DMS 273 treated with DMSO at 0.1 percent for 48 hours (cell line): ENCODE measurements at places on chromosomes 1 and 21.

- no peak for DNase-seq
Observed at GRCh38 chr21:45470773-45471524, 66.0 kb downstream of the COL18A1 start.

GRCh38 chr21:45469273-45470086 is 64.5 kb downstream of the COL18A1 start:
- DNase-seq: no peak

- no peak for DNase-seq
Observed at GRCh38 chr1:77975907-77976306, 3.0 kb downstream of the FUBP1 start.

DNA sequence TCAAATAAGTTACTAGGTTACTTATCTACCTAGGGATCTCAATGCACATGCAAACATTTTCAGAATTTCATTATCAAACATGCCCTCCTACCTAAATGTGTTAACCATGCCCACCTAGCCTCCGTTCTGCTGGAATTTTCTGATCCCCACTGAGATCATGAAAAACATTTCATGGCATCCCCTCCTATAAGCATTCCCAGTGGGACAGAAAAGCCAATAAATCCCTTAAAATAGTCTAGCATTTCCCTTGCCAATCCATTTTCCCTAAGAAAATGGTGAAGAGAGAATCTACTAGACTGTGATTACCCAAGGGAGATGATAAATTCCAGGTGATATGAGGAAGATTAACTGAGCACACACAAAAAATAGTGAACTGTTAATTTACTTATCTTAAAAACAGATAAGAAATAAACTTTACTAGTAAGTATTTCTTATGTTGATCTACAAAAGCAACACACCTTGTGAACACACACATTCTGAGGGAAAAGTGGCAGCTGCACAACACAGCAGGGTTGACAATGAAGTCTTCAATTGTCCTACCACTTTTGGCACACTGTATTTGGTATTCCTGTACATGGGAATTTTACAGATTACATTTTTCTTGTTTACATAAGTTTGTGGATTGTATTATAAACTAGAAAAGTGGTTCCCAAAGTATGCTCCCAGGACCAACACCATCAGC is 49.6 kb downstream of the ARID4B start:
- DNase-seq: no peak

DNA sequence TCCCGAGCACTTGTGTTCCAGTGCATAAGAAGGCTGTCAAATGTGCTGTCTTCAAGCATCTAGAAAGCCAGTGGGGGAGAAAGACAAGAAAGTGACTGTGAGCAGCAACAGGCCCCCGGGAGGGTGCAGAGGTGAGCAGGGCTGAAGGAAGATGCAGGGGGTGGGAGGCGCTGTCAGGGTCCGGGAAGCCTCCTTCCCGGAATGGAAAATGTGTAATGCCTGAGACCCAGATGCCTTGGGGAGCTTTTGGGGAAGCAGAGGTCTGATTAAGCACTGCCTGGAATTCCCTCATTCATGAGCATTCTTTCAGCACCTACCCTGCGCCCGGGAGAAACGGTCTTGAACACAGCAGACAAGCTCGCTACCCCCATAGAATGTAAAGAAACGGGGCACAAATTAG is 1.3 kb downstream of the NPHP4 start:
- DNase-seq: no peak
